ENCODE measurements at places on chromosomes 3 and 15. TPM values are rescaled to one million over a fixed set of nuclear protein-coding genes. Genes with fewer than 3 reads are reported as not detected.
A peak's percentile ranks its signal among the peaks of the same experiment; 100 is the strongest.

DNA sequence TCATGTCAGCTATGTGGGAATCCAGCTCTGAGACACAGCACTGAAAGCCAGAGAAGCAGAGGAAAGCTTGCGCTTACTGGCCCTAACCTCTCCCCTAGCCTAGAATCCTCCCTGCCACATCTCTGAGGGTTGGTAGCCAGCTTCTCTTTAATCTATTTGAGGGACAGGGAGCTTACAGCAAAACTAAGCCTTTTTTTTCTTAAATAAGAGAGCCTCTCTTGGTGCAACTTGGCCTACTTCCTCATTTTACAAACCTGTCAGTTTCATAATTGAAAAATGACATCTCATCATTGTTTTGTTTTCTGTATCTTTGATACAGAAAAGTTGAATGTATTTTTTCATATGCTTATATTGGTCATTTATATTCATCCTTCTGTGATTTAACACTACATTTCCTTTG lies 193.9 kb downstream of the ZNF621 start:
- DNase-seq, result no peak

The TFDP2 gene
- 30.8 TPM for total RNA-seq

GRCh38 chr3:98564282-98565005 lies 29.0 kb downstream of the CPOX start:
- no peak for DNase-seq

DNA sequence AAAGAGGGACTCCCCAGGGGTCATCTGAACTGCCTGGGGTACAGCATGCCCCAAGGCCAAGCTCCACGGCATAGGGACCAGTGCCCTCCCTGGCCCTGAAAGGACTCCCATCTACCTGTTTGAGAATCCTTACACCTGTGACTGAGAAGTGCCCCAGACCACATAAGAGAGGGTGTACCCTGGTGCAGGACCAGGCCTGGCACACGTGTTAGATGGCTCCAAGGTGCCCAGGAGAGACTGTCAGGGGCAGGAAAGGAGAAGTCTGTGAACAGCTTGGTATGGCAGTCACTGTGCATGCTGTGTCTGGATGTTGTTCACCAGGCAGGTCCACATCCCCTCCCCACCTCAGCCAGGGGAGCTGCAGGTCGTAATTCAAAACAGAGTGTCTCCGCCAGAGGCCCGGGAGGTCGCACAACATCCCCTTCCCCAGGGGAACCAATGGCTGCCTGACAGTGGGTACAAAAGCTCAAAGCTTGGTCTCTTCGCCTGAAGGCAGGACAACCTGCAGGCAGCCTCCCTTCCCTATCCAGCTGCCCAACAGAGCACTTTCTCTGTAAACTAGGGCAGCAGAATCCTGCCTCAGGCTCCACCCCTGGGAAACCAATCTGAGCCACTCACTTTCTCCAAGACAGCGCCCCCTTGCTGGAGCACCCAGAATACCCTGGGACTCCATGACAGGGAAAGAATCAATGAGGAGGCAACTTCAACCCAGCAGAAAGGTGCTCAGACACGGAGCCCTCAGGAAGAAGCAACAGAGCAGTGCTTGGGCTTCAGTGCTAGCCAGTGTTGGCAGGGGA lies 3.9 kb downstream of the NUP210 start:
- DNase-seq, result no peak

The MESP1 gene
- 2.7 TPM for total RNA-seq

DNA sequence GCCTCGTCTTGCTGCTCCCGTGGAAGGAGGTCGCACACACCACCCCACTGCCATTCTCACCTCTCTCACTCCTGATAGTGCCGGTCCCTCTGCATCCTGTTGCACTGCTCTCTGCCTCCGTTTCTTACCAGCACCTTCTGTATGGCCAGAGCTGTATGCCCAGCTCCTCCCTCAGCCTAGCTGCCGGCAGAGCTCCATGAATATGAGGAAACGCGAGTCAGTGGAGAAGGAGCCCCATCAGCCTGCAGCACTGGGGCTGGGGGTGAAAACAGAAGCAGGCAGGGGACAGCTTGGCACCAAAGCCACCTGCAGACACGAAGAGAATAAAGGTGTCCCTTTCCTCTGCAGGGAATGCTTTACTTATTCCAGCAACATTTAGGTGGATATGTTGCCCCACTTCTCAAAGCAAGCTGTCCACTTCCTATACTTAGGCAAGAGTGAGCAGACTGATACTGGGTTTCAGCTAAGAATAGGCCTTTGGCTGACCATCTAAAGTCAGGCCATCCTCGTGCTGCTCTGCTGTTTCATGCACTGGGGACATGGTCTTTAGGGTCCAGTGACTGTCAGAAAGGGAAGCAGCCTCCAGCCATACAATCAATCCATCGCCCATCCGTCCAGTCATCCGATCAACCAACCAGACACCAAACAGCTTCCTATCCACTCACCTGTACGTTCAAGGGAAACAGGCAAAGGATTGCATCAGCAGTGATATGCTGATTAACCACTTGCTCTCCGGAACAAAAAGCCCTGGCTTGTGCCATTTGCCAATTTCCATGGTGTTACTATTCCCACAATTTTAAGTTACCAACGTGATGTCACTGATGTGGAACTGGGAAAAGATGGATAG lies 222.7 kb downstream of the XXYLT1 start:
- DNase-seq, result no peak

The ASB14 gene
- not detected for total RNA-seq

The ANKUB1 gene
- 3.0 TPM for total RNA-seq

The PYGO1 gene
- 7.3 TPM for total RNA-seq

GRCh38 chr3:139523718-139524117 lies 15.8 kb downstream of the RBP1 start:
- DNase-seq, result no peak

The GABRG3 gene
- total RNA-seq, result not detected

The FEZF2 gene
- total RNA-seq, result not detected

The RASL12 gene
- 29.8 TPM for total RNA-seq

DNA sequence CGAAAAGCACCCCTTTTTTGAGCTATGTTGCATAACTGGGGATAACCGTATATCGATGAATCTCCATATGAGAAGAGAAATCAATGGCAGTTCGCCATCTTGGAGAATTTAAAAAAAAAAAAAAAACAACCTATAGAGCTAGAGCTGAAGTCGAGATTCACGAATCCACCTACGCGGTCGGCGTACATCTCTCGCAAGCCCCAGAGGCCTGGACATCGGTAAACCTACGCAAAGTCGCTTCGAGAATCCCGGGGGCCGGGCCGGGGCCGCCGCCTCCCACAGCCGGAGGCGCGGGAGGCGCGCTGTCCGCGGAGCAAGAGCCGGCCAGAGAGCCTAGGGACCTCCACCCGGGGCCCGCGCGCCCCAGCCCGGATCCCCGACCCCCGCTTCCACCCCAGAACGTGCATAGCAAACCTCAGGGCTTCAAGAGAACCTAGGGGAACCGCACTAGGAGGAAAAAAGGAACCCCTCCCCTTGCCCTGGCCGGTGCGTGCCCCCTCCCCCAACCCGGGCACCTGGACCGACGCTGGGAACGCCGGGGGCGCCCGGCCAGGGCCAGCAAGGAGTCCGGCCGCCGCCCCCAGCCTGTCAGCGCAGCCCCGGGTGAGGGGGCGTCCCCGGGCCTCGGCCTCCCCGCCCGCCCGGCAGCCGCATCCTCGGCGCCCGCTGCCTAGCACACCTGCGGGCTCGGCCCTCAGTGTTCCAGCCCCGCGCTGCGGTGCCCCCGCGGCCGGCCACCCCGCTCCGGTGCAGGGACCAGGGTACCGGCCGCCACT lies 567 bp downstream of the PFN2 start:
- peak; percentile 95 for DNase-seq

The GXYLT2 gene
- total RNA-seq, result 6.7 TPM

GRCh38 chr3:126461450-126462070 lies 14.1 kb downstream of the ZXDC start:
- DNase-seq, result no peak

Measured in upper lobe of left lung (tissue), 6 donors.